ENCODE measurements at places on chromosomes 11 and 22.
A peak's percentile ranks its signal among the peaks of the same experiment; 100 is the strongest.

DNA sequence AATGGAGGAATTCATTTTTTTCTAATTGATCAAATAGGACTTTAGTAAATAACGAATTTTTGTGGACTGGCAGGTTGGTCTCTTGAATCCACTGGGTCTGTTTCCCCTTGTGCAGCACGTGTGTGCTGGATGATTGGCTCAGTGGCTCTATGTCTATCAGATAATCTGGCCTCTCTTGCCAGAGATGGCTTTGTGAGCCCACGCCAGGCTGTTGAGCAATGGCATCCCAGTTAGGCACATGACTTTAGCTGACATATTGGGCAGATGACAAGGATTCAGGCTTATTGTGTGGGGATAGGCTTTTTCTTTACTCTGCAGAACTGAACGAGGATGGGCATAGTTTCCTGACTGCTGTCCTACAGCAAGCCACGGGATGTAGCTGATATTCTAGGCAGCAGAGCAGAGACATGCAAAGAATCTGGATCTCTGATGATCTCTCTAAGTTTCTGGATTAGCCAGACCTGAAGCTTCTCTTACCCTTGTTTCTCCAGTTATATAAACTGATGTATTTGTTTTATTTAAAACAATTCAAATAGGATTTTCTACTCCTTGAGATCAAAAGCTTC lies 144.9 kb downstream of the ARHGAP42 start:
- DNase-seq, result no peak

- DNase-seq, result no peak
Measured at GRCh38 chr11:35723493-35723892, 60.9 kb downstream of the TRIM44 start.

- DNase-seq, result peak; percentile 29
Measured at GRCh38 chr22:29071261-29072045, 1.4 kb upstream of the KREMEN1 start.

DNA sequence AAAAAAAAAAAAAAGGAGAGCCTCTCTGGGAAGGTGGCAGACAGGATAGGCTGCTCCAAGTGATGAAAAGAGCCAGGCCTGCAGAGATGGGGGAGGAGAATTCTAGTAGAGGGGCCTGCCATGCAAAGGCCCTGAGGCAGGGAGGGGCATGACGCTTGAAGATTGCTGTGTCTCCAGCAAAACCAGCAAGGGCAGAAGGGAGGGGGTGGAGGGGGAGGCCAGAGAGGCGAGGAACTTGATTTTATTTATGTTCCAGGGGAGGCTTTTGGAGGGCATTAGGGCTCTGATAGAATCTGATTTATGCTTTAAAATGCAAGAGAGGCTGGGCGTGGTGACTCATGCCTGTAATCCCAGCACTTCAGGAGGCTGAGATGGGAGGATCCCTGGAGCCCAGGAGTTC lies 16.7 kb upstream of the PACSIN2 start:
- DNase-seq, result no peak

- peak; percentile 61 for DNase-seq
Measured at GRCh38 chr11:1260023-1260501, 37.2 kb downstream of the MUC5B start.

GRCh38 chr11:12409621-12410005 lies 32.2 kb downstream of the PARVA start:
- no peak for DNase-seq

- DNase-seq, result no peak
Measured at GRCh38 chr11:68683121-68683520, 1.2 kb upstream of the GAL start.

DNA sequence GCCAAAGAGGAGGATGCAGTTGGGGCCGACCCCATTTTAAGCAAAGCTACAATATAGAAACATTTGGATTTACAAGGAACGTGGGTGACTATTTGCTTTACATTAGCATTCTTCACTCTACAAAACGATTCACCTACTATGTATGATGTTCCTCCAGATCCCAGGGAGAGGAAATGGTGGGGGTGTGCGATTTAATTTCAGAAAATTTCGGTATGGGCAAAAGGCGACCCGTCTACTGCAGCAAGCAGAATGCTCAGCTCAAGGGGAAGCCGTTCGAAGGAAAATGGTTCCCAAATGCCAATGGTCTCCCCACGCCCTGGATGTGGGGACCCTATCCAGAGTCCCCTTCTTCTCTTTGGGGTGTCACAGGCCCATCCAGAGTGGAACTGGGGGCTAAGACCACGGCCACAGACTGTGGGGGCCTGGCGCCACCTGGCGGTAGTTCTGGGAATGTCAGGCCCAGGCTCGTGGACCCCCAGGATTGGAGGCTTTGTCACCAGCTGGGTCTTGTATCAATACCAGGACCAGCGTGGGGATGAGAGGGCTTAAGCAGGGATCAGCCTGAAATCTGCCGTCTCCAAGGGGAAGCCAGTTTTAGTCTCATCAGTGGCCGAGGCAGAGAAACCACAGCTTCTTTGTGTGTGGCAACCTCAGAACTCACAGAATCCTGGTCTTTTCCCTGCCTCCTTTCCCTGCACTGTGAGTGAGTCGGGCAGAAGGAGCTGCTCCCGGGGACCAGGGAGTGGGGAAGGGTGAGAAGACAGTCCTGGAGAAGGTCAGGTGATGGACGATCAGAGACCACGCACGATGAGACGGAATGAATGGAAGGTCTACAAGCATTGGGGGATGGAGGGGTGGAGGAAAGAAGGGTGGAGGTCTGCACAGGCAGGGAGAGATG lies 8.4 kb downstream of the LRRC10B start:
- peak; percentile 70 for DNase-seq

DNA sequence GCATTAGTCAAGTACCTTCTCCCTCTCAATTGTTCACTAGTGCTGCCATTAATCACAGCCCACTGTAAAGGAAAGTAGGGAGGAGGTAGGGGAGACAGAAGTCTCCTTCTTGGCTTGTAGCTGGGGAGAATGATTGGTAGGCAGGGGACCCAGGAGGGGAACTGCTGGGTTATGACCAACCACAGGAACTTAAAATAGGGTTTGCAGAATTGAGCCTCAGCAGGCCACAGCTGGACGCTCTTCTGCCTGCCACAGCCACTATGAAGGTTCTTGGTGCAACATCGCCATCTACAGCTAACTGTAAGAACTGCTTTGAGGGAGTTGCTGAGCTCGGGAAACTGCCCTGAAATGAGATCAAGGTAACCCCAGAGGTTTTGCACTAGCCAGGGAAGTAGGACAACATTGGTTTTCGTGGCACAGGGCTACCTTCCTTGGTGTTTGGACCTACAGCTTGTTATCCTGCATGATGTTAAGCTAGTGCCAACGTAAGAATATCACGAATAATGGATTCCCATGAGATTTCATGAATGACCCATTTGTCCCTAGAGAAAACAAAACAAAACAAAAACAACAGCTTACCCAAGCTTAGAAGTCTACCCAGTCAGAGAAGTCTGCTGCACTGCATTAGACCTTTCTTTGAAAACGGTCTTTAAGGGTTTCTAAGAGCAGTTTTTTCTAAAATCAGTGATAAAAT lies 787.1 kb upstream of the API5 start:
- no peak for DNase-seq

DNA sequence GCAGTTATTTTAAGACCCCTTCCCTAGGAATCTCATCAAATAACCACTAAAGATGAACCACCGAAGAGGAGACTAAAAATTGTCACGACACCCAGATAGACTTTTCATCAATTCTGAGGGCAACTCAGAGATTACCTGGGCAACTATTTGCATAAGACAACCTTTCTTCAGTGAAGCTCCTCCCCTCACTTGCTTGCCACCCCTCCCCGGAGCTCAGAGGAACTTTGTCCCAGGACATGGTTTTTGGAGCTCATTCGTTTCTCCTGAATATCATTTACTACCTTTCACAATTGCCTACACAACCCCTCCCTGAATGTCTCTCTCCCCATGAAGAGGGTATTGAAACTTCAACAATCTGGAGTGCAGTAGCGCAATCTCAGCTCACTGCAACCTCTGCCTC lies 3.9 kb downstream of the AGBL2 start:
- DNase-seq, result no peak

DNA sequence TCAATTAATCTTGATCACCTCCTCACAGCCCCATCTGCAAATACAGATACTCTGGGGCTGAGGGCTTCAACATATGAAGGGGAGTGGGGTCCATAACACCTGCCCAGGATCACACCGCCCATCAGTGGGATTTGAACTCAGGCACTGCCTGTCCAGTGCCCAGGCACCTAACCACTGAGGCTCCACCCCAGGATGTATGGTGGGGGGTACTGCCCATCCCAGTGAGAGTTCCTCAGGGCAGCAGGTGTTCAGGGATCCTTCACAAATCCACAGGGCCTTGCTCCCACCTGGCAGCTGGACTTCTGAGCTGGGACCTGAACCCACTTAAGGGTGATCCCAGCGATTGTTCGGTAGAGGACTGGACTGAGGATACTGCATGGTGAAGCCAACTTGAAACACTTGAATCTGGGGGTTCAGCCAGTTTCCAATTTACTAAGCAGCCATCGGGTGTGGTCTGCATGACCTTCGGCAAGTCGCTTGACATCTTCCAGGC lies 33.3 kb downstream of the PRDM11 start:
- no peak for DNase-seq

GRCh38 chr11:47208628-47209027 lies 6.1 kb upstream of the DDB2 start:
- no peak for DNase-seq

DNA sequence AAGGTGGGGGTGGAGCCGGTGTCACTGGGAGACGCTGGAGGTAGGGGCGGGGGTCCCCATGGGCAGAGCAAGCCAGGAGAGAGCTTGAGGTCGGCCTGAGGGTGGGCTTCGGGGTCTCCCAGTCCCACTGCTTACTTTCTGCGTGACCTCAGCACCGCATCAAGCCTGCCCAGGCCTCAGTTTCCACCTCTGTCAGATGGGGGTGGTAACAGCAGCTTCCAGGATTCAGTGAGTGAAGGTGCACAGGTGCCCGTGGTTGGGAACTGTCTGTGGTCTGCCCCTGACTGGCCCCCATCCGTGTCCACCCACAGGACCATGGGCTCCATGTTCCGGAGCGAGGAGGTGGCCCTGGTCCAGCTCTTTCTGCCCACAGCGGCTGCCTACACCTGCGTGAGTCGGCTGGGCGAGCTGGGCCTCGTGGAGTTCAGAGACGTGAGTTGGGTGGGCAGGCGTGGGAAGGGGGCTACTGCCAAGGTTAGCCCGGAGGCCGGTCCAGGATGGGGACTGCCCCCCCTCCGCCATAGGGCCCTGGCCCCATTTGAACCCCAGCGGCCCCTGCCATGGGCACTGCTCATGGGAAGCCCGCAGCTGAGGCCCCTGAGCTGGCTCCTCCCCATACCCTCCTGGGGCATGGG lies 2.2 kb downstream of the TCIRG1 start:
- DNase-seq, result no peak

DNA sequence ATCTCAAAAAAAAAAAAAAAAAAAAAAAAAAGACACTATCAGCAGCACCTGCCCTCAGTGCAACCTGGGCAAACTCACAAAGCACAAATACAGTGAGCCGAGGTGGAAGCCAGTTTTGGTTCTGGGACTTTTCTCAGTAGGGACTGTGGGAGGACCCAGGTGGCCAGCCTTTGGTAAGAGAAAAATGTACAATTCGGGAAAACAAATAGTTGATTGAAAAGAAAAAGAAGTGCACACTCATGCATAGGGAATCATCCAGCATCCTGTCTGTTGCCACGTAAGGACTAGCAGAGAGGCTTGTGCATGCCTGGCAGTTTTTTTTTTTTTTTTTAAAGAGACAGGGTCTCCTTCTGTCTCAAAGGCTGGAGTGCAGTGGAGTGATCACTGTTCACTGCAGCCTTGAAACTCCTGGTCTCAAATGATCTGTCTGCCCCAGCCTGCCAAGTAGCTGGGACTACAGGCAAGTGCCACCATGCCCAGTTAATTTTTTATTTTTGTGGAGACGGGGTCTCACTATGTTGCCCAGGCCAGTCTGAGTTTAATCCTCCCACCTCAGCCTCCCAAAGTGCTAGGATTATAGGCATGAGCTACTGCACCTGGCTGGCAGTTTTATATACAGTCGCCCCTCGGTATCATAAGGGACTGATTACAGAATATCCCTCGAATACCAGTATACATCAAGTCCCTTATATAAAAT lies 36.7 kb downstream of the TPST2 start:
- no peak for DNase-seq

GRCh38 chr11:116932181-116932580 lies 94.8 kb upstream of the APOA1 start:
- DNase-seq, result no peak

DNA sequence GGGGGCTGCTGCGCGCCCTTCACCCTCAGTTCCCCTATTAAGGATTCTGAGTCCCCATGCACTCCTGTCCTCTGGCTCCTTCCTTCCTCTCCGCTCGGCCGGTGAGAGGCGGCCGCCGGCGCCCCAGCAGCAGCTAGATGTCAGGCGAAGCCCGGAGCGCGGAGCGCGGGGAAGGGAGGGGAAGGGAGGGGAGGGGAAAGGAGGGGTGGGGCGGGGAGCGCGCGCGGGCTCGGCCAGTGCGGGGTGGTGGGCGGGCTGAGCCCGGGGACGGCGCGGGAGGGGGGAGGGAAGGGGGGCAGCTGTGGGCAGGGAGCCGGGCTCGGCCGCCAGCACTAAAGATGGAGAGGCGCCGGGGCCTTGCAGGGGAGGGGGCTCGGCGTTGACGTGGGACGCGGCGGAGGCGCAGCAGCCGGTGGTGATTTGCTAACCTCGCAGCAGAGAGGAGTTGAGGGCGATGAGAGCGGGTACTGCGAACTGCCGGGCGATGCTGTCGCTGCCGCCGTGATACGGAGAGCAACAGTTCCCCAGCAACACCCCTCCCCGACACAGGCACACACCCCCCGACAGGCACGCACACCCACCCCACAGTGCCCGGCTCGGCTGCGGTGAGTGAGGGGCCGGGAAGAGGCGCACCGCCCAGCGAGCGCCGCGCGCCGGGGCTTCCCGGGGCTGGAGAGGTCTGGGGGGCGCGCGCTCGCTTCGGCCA lies at the start of gene ZBTB16:
ZBTB16 (plus strand) TSS at position 434 of the 706 bp plus-strand sequence. CDS start 3,590 bp downstream, outside the sequence.
- DNase-seq, result peak; percentile 43

GRCh38 chr11:114316980-114317786 lies 21.0 kb downstream of the NNMT start:
- no peak for DNase-seq

- DNase-seq, result no peak
Measured at GRCh38 chr11:11710556-11710955, 88.8 kb upstream of the GALNT18 start.

DNA sequence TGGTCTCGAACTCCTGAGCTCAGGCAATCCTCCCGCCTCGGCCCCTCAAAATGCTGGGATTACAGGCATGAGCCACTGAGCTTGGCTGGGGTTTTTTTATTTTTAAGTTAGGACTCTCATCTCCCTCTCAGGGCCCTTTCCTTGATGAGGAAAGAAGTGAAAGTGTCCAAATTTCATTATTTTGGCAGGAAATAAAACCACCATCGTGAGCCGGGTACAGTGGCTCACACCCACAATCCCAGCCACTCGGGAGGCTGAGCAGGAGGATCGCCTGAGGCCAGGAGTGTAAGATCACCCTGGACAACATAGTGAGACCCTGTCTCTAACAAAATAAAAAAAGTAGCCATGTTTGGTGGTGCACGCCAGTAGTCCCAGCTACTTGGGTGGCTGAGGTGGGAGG lies 99.4 kb downstream of the FBXO7 start:
- DNase-seq, result no peak
